ENCODE measurements at places on chromosomes 4 and X.

DNA sequence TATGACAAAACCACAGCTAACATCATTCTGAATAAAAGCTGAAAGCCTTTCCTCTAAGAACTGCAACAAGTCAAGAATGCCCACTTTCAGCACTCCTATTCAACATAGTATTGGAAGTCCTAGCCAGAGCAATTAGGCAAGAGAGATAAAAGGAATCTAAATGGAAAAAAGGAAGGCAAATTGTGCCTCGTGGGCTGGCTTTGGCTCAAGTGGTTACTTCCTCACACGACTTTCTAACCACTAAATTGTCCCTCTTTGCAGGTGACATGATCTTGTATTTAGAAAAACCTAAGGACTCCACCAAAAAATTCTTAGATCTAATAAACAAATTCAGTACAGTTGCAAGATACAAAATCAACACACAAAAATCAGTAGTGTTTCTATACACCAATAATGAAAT lies 57.2 kb downstream of the SCML2 start:
- no peak for DNase-seq

GRCh38 chr4:169628579-169628978 lies 8.2 kb downstream of the CLCN3 start:
- peak; percentile 42 for DNase-seq

DNA sequence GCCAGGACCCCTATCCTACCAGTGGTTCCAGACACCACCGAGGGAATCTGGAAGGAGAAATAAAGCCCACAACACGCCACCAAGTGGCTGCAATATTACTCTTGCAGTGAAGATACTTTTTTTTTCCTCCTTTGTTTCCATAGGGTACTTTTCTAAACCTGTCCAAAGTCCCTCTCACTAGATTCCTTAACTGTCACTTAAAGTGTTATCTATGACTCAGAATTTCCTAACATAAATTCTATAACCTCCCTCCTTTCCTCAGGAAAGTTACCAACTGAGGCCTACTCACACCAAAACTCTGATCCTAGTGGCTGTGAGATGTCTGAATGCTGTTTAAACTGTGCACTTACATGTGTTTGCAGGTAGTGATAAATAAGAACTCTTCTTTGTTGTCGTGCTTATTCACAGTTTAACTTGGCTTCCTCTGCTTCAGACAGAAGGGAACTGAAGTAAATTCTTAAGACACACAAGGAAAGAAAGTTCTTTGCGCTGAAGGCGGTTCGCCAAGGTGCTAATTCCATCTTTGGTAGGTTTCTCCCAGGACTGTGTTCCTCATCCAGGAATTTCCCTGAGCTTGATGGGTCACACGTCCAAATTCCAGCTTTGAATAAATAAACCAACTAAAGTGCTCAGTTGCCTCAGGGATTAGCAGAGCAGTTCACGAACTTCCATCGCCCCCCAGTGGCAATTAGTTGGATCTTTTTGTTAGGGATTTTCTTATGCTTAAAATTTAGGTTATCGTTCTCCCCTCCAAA lies 10.7 kb upstream of the HCCS start:
- DNase-seq: peak; percentile 40

DNA sequence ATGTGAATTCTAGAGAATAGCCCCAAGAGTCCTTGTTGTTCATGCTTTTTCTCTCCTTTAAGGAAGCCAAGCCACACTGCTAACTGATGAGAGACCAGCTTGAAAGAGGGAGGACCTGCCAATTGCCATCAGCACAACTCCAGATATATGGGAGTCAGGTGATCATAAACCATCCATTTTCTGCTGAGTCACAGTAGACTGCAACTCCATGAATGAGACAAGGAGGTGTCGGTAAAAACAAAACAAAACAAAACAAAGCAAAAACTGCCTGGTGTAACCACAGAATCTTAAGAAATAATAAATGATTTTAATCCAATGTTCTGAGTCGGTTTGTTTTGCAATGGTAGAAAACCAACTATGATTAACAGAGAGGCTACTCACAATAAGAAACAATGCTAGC lies 837.3 kb downstream of the PCDH7 start:
- DNase-seq: no peak

Data from hematopoietic multipotent progenitor cell treated with erythropoietin and hydrocortisone succinate and interleukin-3 and kit ligand, for 8 days (in vitro differentiated cells).